ENCODE measurements at places on chromosomes 2 and 18.

DNA sequence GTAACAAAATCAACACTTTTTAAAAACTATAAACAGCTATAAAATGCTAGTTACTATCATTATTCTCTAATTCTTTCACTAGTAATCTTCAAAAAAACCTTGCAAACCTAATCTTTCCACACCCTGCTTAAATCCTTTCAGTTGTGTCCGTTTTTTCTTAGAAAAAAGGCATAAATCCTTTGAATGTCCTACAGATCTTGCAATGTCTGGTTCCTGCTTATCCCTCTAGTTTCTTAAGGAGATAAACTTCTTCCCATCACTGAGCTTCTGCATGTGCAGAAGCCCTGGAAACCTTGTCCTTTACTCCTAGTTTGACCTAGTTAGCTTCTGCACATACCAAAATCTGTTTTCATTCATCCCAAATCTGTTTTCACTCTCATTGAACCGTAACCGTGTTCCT lies 1.3 kb upstream of the PNO1 start:
- no peak for DNase-seq

GRCh38 chr2:96831679-96832078 lies 12.1 kb downstream of the ANKRD23 start:
- no peak for DNase-seq

DNA sequence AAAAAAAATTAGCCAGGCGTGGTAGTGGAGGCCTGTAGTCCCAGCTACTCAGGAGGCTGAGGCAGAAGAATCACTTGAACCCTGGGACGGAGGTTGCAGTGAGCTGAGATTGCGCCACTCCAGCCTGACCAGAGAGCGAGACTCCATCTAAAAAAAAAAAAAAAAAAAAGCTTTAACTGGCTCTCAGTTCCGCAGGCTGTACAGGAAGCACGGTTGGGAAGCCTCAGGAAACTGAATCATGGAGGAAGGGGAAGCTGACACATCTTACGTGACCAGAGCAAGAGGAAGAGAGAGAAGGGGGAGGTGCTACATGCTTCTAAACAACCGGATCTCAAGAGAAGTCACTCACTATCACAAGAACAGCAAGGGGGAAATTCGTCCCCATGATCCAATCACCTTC lies 505.6 kb upstream of the SLC8A1 start:
- no peak for DNase-seq

DNA sequence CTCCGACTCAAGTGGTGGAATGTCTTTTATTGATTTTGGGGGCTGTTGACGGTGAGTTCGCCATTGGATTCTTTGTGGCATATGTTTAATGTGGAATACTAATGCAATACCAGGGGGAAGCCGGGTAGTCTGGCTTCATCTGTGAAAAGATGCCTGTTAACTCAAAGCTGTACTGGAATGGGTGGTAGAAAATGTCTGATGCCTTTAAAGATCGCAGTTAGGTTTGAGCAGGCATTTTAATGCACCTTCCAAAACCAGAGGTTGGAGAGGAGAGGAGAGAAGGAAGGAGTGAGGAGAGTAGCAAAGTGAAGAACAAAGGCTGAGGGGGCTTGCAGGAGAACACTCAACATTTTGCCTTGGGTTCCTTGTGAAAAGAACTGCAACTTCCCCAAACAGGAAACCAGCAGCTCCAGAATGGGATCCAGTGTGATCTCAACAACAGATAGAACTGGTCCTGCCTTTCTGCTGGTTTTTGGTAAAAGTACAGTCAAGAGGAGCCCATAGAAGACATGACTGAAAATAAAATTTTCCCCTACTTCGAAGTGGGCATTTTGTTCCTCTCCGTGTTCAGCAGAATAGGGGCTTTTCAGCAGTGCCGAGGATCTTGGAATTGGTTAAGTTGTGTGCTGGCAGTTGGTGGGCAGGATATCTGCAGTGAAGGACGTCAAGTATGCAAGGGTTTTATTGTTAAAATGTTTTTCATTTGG lies 1.5 kb downstream of the ZNF532 start:
- no peak for DNase-seq

- no peak for DNase-seq
These were observed 31.4 kb downstream of the ATOH8 start for GRCh38 chr2:85785027-85785822.

DNA sequence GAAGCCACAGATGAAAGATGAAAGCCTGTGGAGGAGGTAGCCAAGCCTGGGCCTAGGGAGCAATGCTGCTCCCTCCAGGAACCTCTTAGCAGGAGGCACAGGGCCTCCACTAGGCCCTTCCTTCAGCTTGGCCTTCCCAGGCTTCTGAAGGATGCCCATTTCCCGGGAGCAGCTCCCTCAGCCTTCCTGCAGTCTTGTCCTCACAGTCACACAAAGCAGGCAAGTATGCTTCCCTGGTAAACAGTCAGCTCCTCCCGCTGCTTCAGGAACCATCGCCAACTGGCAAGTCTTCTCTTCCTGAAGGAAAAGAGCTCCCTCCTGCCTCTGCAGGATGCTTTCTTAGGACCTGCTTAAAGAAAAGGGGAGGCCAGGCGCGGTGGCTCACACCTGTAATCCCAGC lies 53.2 kb downstream of the SMAD7 start:
- no peak for DNase-seq

DNA sequence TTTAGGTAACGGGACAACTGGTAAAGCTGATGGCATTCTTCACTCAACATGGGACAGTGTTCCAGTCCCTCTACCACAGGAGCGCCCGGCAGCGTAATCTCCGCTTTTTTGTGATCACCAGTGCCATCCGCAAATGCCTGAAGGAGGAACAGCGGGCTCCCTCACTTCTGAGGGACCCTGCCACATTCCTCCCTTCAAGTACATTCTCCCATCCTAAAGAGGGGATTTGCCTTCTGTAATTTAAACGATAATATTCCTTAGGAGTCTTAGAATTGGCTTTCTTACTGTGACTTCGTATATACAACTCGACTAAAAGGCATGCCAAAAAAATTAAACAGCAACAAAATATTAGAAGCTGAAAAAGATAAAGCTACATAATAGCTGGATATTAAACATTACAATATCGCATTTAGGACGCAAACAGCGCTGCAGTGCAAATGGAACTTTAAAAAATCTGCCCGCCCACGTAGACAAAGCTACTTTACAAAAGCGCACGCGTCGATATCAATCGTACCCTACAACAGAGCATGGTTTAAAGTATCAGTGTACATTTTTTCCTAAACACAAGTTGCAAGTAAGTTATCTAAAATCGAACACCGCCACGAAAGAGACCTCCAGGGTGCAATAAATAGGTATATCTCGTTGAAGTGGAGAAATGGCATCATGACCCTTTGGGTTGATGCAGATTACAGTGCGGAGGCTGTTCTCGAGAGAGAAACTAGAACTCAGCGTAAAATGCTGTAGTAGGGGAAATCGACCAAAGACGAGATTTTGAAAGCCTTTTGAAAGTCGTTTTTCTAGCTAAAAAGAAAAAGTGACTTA lies 2.3 kb upstream of the VSNL1 start:
- no peak for DNase-seq

DNA sequence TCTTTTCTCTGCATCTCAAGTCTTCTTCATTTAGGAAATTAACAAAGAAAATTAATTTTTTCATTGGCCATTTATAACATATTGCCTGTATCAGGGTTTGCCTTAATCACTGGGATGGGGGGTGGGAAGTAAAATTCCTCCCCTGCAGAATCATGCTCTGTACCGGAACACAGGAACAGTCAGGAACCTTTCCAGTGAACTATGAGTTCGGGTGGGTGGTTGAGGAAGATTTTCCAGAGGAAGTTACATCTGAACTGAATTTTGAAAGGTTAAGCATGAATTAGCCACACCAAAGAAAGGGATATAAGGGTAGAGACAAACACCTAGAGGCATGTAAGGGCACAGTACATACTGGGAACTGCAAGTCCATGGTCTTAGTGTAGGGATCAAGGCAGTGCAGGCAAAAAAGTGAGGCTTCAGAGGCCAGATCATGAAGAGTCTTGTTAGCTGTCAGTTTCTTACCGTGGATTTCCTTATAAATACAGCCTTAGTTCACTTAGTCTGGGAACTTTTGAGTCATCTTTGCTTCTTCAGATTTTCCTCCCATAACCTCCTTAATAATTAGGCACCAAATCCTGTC lies 55.6 kb downstream of the FAM117B start:
- no peak for DNase-seq

DNA sequence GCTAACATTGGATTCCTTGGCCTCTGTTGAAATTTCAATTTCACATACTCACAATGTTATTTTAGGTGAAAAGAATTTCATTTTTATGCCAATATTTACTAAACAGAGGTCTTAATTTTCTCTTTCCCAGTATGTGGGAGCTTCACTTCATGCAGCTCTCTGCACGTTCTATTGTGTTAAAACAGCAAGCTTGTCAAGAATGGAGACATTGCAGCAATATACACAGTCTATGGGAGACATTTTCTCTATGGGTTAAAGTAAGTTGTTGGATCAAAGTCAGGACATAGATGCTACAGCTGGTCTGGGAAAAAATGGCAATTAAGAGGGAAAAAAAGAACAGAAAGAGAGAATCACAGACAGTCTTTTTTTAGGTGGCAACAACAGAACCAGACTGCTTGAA lies 70.4 kb upstream of the ARHGAP15 start:
- DNase-seq = no peak

DNA sequence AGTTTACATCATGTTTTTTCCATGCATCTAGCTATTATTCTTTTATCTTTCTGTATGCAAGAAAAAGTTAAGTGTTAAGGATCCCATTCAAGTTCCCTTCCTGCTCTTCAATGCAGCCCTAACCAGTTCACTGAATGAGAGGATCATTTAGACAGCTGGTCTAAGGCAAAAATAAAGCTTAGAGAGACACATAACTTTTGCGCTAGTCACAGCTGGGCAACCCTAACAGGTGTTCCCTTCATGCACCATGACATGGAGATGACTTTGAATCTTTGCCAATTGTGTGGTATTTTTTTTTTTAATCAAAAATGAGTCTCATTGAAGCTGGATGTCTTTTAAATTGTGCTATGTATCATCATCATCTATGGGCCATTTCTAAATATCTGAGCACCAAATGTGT lies 393.8 kb upstream of the CYRIA start:
- DNase-seq = no peak
